ENCODE measurements at places on chromosomes 4 and X.
A peak's percentile ranks its signal among the peaks of the same experiment; 100 is the strongest.

DNA sequence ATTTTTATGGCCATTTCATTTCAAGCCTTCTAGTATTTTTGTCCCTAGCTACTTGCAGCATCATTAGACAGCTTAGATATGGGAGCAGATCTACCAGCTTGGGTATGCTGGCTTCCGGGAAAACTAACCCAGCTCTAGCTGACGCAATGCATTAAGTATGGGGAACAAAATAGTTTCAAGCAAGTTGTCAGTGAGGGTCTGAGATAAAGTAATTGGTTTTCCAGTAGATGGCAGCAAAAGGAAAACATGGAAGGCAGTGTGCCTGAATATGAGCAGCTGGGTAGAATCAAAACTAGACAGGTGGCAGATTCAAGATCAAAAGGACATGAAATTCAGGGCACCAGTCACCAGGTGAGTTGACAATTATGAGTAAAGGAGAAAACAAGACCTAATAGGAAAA is 340.9 kb upstream of the CTSO start:
- DNase-seq, result no peak

GRCh38 chr4:186161138-186161537 is 30.2 kb upstream of the CYP4V2 start:
- no peak for DNase-seq

GRCh38 chr4:119543187-119543586 is 85.4 kb downstream of the PDE5A start:
- DNase-seq, result no peak

DNA sequence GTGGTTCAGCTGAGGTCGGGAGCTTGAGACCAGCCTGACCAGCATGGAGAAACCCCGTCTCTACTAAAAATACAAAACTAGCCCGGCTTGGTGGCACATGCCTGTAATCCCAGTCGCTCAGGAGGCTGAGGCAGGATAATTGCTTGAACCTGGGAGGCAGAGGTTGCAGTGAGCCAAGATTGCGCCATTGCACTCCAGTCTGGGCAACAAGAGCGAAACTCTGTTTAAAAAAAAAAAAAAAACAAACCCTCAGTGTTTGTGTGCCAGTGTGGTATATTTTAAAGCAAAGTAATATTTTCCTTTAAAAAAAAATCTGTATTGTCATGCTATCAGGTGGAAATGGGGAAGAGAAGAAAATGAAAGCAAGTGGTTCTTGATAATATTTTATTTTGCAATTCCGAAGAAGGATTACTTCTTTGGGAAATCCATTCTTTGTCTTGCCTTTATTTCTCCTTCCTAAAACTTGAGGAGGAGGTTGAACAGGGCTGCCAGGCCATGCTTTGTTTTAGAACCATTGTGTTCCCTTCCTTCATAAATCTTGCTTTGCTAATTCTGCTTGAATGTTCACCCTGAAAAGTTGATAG is 14.4 kb downstream of the ALG13 start:
- DNase-seq, result no peak

GRCh38 chr4:139633195-139633594 is 32.4 kb upstream of the MGST2 start:
- no peak for DNase-seq

GRCh38 chr4:186404562-186405134 is 138.7 kb downstream of the F11 start:
- no peak for DNase-seq

DNA sequence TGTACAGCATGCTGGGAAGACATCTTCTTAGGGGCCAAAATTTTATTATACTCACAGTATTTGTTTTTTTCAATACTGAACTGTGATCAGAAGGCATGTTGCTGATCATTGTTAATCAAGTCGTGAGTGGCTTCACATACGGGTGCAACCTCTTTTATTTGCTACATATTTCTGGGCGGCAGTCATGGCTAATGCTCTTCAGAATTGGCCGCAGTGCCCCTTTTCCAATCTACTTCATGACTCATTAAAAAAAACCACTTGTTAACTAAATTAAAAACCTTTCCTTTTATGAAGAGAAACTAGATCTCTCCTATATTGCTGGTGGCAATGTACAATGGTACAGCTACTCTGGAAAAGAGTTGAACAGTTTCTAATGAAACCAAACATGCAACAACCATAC is 101.5 kb upstream of the C1GALT1C1 start:
- DNase-seq, result no peak

DNA sequence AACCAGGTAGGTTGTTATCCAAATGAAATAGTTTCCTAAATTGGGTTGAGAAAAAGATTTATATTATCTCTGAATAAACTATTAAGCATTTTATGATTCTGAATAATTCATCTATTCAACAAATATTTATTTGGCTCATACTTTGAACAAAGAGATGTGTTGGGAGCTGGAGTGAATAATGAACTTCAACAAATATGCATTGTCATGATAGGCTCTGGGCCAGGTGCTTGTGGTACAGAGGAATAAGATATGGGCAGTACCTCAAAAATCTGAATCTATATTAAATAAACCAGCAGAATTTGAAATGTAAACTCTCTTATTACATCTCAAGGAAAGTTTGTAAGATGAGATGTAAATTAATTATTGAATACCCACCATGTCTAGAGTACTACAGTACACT is 75.7 kb upstream of the DCLK2 start:
- DNase-seq, result no peak

DNA sequence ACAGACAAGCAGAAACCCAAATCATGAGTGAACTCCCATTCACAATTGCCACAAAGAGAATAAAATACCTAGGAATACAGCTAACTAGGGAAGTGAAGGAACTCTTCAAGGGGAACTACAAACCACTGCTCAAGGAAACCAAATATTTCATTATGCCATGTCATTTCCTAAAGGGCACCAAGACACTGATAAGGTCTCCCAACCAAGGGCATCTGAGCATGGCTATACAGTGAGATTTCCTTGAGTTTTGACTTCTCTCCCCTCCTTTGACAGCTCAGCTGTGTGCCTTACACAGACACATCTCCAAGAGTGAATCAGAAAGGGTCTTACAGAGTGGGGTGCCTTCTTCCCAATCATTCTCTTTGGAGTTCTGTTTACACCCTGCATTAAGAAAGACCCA is 40.4 kb downstream of the PCDH7 start:
- no peak for DNase-seq

- no peak for DNase-seq
These were observed 17.1 kb upstream of the SLC7A11 start for GRCh38 chr4:138259271-138259670.

- peak; percentile 78 for DNase-seq
These were observed 3.1 kb upstream of the GRPEL1 start for GRCh38 chr4:7070729-7071511.

- DNase-seq, result no peak
These were observed 8.3 kb upstream of the GJB1 start for GRCh38 chrX:71214604-71215337.

- DNase-seq, result no peak
These were observed 48.4 kb downstream of the IL15 start for GRCh38 chr4:141684785-141685184.

DNA sequence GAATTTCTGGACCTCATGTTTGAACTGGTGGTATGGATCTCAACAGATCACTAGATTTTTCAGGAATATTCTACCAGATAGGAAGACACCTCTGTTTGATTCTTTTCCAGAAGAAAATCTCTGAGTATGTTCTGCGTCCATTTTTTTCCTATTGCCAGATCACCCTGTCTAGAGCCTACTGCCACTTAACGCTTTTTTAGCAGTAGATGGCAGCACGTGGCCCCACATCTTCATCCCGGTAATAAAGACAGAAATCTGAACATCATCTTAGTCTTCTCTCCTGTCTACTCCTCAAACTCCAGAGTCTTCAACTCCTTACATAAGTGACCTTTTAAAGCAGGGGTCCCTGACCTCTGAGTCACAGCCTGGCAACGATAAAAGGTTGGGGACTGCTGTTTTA is 184.7 kb downstream of the TMA16 start:
- DNase-seq, result no peak

GRCh38 chr4:184064877-184065276 is 152.8 kb downstream of the ENPP6 start:
- DNase-seq, result no peak

GRCh38 chr4:86099348-86099747 is 260.5 kb downstream of the MAPK10 start:
- DNase-seq, result no peak

- no peak for DNase-seq
These were observed 439.4 kb upstream of the KLHL4 start for GRCh38 chrX:87078231-87078630.

- DNase-seq, result no peak
These were observed 132.7 kb upstream of the ADGRL3 start for GRCh38 chr4:61067381-61067780.

DNA sequence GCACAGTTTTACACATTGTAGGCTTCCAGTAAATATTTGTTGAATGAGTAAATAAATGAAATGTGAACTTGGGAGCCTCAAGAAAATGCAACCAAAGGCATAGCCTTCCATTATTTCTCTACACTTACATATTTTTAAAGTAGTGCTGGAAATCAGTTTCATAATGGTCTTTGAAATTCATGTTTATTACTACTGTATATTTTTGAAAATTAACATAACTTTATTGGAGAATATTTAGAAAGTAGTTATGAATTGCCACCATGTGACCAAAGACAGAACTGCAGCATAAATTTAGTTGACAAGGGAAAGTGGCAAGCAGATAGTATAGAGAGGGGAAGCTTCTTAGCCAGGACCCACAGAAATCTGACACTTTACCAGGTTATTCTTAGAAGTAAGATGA is 6.4 kb downstream of the TCEAL8 start:
- DNase-seq, result no peak

DNA sequence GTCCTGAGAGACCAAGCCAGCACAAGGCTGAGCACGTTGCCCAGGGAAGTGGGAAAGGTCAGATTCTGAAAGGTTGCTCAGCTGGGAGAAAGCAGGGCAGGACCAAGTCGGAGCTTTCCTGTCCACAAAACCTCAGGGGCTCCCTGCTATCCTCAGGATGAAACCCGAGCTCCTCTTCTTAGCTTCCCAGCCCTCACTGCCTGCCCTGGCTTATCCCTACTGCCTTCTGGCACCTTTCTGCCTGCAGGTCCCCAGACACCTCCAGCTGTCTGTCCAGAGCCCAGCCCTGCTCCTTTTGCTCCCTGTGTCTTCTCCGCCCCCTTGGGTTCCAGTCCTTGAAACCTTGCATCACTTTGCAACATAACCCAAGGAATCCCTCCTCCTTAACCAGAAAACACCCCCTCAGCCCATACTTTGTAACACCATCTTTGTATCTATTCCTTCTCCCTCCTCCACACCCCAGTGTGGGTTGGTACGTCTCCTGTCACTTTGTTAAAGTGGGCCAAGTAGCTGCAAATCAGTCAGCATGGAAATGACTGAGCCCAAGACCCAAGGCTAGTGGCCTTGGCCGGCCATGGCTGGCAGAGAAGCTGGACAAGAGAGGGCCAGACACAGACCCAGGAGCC is 20.0 kb upstream of the PRRG3 start:
- DNase-seq, result no peak

DNA sequence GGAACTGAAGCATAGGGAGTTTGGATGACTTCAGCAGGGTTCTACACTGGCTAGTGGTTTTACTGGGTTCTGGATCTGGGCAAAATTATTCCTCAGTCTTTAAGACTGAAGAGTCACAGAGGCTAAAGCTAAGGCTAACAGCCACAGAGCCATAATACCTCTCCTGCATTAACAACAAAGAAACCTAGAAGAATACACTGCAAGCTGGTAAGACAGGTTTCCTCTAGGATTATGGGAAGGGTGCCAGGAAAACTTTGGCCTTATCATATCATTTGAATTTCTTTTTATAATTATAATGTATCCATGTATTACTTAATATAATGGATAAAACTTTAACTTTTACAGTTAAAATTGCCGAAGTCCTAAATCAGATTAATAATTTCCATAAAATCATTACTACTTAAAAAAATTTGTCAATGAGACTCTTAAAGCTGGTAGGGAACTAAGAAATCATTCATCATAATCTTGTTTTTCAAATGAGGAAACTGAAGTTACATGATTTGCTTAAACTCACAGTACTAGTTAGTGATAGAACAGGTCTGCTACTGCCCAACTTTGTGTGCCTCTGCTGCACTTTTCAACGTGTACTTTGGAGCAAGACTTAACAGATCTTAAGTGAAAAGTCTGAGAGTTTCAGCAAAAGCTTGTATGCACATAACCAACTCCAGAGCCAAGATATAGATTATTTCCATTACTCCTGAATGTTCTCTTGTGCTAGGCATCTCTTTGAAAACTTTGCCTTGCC is 24.2 kb upstream of the PGRMC2 start:
- no peak for DNase-seq

All from activated CD4-positive, alpha-beta T cell treated with anti-CD3 and anti-CD28 coated beads for 1 hour (primary cell).